ENCODE measurements at places on chromosomes 2 and 18.

- no peak for DNase-seq
Observed at GRCh38 chr18:40904295-40904694, 1050.7 kb upstream of the PIK3C3 start.

- no peak for DNase-seq
Observed at GRCh38 chr2:10003206-10004125, 39.9 kb upstream of the KLF11 start.

DNA sequence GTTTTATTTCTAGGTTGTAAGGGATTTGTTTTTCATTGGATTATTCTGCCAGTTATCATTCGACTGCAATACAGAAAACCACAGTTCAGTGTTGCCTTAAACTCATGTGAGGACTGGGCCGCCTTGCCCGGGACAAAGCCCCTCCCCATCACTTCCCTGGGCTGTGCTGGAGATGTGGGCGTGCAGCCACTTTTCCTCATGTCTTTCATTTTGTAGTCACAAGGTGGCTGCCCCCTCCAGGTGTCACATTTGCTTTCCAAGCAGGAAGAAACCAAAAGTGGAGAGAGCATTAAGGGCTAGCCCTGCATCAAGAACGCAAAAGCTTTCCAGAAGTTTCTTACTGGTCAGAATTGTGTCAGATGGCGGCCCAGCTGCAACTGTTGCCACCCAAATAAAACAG is 492.5 kb upstream of the ID2 start:
- no peak for DNase-seq

GRCh38 chr2:178420463-178420999 is 30.4 kb downstream of the PRKRA start:
- peak; percentile 36 for DNase-seq

GRCh38 chr18:40011201-40011600 is 1943.8 kb upstream of the PIK3C3 start:
- DNase-seq = no peak

GRCh38 chr2:225667445-225667844 is 267.9 kb downstream of the NYAP2 start:
- no peak for DNase-seq

Measured in HL-60 (cell line).